ENCODE measurements at places on chromosomes 1 and 21. TPM values are rescaled to one million over a fixed set of nuclear protein-coding genes. Genes with fewer than 3 reads are reported as not detected.

DNA sequence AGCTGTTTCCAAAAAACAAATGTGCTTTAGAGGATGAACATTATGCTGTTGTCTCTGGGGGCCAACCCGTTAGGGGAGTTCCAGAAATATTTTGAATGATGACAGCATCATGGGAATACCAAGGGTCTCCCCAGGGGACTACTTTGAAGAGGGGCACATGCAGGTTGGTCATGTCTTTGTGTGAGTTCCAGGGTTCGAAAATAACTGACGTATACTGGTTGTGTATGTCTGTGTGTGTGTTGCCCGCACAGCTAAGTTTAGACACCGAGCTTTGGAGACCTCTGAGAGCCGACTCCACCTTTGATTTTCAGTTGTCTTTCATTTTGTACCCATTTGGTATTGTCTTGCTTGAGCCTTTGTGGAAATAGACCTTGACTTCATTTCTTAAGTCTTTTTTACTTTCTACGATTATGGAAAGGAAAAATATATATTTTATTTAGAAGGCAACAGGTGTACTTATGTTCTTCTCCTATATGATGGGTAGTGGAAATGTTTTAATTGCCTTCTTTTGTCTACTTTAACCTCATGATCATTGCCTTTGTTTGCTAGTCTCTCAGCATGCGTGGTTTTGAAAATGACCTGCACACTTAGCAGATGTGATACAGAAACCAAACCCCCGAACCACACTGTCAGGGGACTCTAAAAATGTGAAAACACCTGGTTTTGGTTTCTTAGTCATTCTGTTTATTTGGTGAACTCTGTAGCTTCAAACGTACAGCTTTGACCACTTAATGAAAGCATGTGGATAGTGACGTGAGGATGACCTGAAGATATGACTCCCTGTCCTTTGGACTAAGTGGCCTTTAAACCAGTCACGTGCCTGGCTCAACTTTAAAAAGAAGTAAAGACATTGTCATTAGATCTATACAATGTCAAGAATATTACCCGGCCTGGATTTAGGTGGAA lies 56.5 kb downstream of the GALNT2 start:
- H3K4me3 ChIP-seq, result no peak overlapping the region
- H3K4me1 ChIP-seq, result no peaks in the 10 kb centered on the region
- no peak for DNase-seq
- no peaks in the 10 kb centered on the region for H3K27me3 ChIP-seq
- no peaks in the 10 kb centered on the region for H3K36me3 ChIP-seq

GRCh38 chr21:41068496-41068895 lies 99.5 kb upstream of the BACE2 start:
- no peaks in the 10 kb centered on the region for H3K4me1 ChIP-seq
- H3K36me3 ChIP-seq, result no peaks in the 10 kb centered on the region
- DNase-seq, result no peak
- H3K27ac ChIP-seq, result no peak overlapping the region

- no peaks in the 10 kb centered on the region for H3K27me3 ChIP-seq
- no peak for DNase-seq
- H3K4me3 ChIP-seq, result no peak overlapping the region
- H3K27ac ChIP-seq, result no peak overlapping the region
- H3K4me1 ChIP-seq, result no peaks in the 10 kb centered on the region
- no peaks in the 10 kb centered on the region for H3K36me3 ChIP-seq
Measured at GRCh38 chr1:246213036-246213435, 294.0 kb downstream of the SMYD3 start.

KRTAP11-1 gene
- not detected for total RNA-seq

DNA sequence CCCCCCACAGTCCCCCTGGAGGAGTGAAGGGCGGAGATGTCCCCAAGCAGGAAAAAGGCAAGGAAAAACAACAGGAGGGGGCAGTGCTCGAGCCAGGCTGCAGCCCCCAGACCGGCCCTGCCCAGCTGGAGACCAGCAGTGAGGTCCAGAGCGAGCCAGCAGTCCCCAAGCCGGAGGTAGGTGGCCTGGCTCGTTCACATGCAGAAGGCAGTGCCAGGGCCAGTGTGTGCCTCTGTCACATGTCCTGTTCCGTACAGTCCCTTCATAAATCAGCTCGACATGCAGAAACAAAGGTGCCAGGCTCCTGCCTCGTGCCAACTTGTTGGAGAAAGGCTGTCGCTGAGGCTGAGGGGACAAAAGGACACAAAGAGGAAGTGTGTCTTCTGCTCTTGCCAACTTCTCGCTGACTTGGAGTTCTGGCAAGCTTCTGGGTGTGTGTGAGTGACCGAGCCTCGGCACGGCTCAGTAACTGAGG lies 24.1 kb upstream of the MPZL1 start:
- H3K36me3 ChIP-seq, result no peaks in the 10 kb centered on the region
- no peaks in the 10 kb centered on the region for H3K27me3 ChIP-seq
- H3K4me1 ChIP-seq, result peaks cover 5% of the 10 kb centered on the region
- peak; percentile 93 for DNase-seq
- H3K27ac ChIP-seq, result peak overlapping the region; percentile 47

DNA sequence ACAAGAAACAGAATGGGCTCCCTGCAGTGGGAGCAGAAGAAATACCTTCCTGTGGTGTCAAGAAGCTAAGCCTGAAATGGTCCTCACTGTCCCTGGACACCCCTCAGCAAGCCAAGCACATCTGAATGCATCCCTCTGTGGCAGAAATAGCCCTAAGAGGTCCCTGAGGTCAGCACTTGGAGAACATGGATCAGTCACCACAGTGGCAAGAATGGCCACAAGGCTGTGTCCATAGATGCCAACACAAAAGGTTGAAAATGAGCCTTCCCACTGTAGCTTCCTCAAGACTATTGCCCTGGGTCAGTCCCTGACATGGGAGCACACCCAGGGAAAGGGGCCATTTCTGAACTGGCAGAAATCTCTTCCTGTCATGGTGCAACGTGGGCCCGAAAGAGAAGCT lies 27.7 kb downstream of the PSMG1 start:
- no peaks in the 10 kb centered on the region for H3K27me3 ChIP-seq
- no peak overlapping the region for H3K4me3 ChIP-seq
- no peaks in the 10 kb centered on the region for H3K4me1 ChIP-seq
- DNase-seq, result no peak
- no peaks in the 10 kb centered on the region for H3K36me3 ChIP-seq

HES5 gene
- total RNA-seq, result not detected

GCSAML gene
- 1.2 TPM for total RNA-seq

MIB2 gene
- 60.6 TPM for total RNA-seq

DNA sequence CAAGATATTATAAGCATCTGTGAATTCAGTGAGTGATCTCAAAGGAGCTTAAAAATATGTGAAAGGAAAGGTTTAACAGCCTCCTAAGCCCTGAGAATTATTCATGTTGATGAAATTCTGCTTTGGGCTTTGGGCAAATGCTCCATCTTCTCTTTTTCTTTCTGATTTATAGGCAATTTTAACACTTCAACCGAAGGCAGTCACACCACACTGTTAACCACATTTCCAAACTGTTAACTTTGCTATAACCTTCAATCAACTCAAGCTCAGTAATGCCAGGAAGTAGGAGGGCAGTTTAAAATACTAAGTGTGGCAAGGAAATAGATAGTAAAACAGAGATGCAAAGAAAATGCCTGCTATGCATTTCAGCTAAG lies 54.4 kb upstream of the NEK7 start:
- no peak for DNase-seq
- no peak overlapping the region for H3K4me3 ChIP-seq
- H3K36me3 ChIP-seq, result no peaks in the 10 kb centered on the region
- no peaks in the 10 kb centered on the region for H3K4me1 ChIP-seq
- H3K27me3 ChIP-seq, result no peaks in the 10 kb centered on the region

DNA sequence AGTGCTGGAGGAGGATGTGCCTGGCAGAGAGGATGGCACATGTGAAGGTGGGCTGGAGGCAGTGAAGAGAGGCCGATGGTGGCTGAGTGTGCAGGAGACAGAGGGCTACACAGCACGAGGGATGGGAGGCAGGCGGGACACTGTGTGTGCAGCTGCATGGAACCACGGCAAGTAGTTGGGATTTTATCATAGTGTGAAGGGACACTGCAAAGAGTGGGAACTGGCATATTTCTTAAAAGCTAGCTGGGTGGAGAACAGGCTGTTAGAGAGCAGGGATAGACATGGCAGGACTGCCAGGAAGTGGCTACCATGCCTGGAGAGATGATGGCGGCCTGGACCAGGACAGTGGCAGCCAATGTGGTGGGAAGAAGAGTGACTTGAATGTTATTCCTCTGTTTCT lies 102.4 kb upstream of the TLR5 start:
- no peak for DNase-seq
- no peak overlapping the region for H3K27ac ChIP-seq
- H3K27me3 ChIP-seq, result no peaks in the 10 kb centered on the region
- H3K36me3 ChIP-seq, result no peaks in the 10 kb centered on the region
- H3K4me1 ChIP-seq, result no peaks in the 10 kb centered on the region
- H3K4me3 ChIP-seq, result no peak overlapping the region

TNFAIP8L2 gene
- total RNA-seq, result 1.5 TPM

DNA sequence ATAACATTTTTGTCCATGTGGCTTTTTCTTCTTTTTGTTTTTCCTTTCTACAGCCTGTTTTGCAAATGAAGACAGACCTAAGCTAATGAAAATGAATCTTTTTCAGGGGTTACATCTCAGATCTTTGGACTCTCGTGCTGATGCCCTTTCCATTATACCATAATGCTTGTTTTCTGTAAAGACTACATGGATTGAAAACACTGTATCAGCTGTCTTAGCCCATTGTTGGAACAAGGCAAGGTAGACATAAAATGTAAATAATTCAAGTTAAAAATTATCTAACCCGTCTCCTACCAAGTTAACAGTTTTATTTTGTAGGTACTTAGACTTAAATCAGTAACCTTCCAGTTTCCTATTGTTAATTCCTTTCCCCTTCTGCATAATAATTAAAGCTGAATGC lies 44.9 kb downstream of the RPRD2 start:
- H3K36me3 ChIP-seq, result no peaks in the 10 kb centered on the region
- H3K27me3 ChIP-seq, result no peaks in the 10 kb centered on the region
- H3K4me1 ChIP-seq, result no peaks in the 10 kb centered on the region
- no peak overlapping the region for H3K27ac ChIP-seq
- no peak for DNase-seq

PLA2G2D gene
- total RNA-seq, result not detected

DNA sequence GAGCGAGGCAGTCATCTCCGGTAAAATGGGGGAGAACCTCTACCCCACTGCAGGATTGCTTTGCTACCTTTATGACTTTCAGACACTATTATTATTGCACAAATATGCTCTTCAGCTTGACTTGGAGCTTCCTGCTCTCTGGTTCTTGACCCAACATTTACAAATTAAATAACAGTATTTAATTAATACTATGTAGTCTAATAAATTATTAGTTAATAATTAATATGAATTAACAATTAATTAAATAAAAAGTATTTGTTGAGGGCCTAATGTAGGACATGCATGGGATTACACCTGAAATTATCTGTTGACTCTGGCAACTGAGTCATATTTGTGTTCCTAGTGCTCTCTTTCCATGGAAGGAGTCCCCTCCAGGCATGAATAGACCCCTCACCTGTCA lies 359.9 kb downstream of the SIPA1L2 start:
- DNase-seq, result no peak
- no peak overlapping the region for H3K27ac ChIP-seq
- no peaks in the 10 kb centered on the region for H3K4me1 ChIP-seq
- H3K4me3 ChIP-seq, result no peak overlapping the region
- no peaks in the 10 kb centered on the region for H3K36me3 ChIP-seq

DNA sequence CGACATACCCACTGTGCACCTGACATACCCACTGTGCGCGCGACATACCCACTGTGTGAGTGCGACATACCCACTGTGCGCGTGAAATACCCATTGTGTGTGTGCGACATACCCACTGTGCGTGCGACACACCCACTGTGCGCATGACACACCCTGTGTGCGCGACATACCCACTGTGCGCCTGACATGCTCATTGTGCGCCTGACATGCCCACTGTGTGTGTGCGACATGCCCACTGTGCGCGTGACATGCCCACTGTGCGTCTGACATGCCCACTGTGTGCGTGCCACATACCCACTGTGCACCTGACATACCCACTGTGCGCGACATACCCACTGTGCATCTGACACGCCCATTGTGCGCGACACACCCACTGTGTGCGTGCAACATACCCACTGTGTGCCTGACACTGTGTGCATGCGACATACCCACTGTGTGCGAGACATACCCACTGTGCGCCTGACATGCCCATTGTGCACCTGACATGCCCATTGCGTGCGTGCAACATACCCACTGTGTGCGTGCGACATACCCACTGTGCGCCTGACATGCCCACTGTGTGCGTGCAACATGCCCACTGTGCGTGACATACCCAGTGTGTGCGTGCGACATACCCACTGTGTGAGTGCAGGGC lies 2.5 kb upstream of the RRP1 start:
- H3K4me1 ChIP-seq, result peaks cover 3% of the 10 kb centered on the region
- no peaks in the 10 kb centered on the region for H3K27me3 ChIP-seq
- no peaks in the 10 kb centered on the region for H3K36me3 ChIP-seq
- no peak overlapping the region for H3K4me3 ChIP-seq
- H3K27ac ChIP-seq, result no peak overlapping the region
- DNase-seq, result no peak

GRCh38 chr1:165895451-165895871 lies 68.0 kb downstream of the UCK2 start:
- no peaks in the 10 kb centered on the region for H3K27me3 ChIP-seq
- no peaks in the 10 kb centered on the region for H3K4me1 ChIP-seq
- H3K36me3 ChIP-seq, result no peaks in the 10 kb centered on the region
- DNase-seq, result no peak

GRCh38 chr1:24427545-24427862 lies 11.9 kb downstream of the NIPAL3 start:
- H3K27me3 ChIP-seq, result no peaks in the 10 kb centered on the region
- H3K27ac ChIP-seq, result no peak overlapping the region
- H3K36me3 ChIP-seq, result no peaks in the 10 kb centered on the region
- H3K4me1 ChIP-seq, result no peaks in the 10 kb centered on the region
- no peak for DNase-seq

DNA sequence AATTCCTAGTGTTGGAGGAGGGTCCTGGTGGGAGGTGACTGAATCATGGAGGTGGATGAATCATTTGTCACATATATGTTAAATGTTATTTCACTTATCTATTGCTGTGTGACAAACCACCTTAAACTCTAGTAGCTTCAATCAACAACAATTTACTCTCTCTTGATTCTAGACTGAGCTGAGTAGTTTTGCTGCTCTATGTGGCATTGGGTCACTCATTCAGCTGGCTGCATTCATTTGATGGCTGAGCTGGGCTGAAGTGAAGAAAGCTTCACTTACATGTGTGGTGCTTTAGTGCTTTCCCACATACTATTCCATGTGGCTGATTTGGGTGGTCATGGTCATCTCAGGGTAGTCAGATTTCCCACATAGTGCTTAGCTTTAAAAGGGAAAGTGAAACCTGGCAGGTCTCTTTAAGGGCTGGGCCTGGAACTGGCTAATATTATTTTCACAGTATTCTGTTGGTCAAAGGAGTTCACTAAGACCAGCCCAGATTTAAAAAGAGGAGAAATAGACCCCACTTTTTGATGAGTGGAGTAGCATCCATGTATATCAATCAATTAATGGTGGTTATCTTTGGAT lies 10.5 kb downstream of the DNAH14 start:
- H3K4me3 ChIP-seq, result no peak overlapping the region
- no peaks in the 10 kb centered on the region for H3K27me3 ChIP-seq
- no peaks in the 10 kb centered on the region for H3K36me3 ChIP-seq
- H3K4me1 ChIP-seq, result no peaks in the 10 kb centered on the region
- DNase-seq, result no peak

KCNJ15 gene
- 5.6 TPM for total RNA-seq

Measured in prostate gland (tissue), 2 donors.